ENCODE measurements at places on chromosomes 4 and X. TPM values are rescaled to one million over a fixed set of nuclear protein-coding genes. Genes with fewer than 3 reads are reported as not detected.

- no peak for ATAC-seq
Observed at GRCh38 chr4:148079961-148080360, 348.1 kb downstream of the ARHGAP10 start.

DNA sequence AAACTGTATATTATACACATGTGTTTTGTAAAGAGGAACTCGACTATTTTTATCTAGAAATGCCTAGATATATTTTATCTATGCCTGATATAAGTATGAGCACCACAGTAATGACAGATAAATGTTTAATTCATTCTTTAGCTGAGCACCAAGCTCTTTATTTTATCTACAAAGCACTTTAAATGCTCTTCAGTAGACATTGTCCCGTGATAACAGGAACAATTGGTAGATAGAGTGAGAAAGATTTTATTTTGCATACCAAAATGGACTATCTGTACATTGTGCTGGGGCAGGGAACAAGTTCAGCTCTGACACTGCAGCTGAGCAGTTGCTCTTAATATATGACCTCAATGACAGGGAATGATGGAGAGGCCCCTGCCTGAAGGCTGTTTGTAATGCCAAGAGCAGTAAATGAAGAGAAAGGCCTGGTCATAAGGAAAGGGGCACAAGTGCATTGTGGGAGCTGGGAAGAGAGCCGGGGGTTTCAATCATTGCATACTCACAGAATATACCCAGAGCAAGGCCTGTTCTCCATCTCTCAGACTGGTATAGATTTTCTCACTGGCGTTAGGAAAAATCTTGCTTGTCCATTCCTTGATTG is 57.3 kb downstream of the SEPTIN11 start:
- no peak for ATAC-seq

DNA sequence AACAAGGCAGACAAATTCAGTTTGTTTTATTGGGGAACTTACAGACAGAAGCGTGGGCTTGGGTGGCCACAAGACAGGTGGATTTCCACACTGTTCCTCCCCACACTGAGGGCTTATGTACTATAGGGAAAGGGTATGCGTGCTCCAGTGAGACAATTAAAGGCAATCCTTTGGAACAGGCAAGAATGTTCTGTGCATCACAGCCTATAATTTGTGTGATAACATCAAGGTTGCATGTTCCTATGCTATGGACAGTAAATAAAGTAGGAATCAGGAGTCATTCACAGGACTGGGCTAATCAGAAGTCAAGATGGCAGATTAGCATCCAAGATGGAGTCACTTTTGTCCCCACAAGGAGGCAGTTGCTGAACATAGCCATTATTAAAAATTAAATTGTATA is 84.6 kb upstream of the TRIM2 start:
- no peak for ATAC-seq

DNA sequence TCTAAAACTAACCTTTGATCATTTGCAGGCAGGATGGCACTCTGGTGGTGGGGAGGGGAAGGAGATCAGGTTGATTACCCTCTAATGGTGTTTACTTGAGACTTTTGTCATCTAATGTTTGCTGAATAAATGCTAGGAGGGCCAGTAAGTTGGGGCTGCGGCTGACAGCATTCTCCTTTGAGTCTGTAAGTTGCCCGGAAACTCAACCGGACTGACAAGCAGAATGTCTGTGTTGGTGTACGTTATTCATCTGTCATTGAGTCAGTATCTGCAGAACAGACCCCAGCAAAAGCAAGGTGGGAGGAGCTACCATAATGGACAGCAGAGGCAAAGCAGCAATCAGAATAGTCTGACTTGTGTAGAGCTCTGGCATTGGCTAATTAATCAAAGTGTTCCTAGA is 1210.6 kb upstream of the PABPC4L start:
- ATAC-seq, result no peak

GRCh38 chr4:37891260-37892159 is 626 bp downstream of the TBC1D1 start:
- peak; percentile 50 for ATAC-seq

- ATAC-seq, result no peak
Observed at GRCh38 chr4:129094347-129094746, 1.0 kb upstream of the SCLT1 start.

DNA sequence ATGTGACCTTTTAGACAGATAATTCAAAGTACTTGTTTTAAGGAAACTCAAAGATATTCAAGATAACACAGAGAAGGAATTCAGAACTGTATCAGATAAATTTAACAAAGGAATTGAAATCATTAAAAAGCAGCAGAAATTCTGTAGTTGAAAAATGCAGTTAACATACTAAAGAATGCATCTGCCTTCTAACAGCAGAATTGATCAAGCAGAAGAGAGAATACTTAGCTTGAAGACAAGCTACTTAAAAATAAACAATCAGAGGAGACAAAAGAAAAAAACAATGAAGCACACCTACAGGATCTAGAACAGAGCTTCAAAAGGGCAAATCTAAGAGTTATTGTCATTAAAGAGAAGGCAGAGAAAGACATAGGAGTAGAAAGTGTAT is 123.0 kb upstream of the TET2 start:
- no peak for ATAC-seq

DNA sequence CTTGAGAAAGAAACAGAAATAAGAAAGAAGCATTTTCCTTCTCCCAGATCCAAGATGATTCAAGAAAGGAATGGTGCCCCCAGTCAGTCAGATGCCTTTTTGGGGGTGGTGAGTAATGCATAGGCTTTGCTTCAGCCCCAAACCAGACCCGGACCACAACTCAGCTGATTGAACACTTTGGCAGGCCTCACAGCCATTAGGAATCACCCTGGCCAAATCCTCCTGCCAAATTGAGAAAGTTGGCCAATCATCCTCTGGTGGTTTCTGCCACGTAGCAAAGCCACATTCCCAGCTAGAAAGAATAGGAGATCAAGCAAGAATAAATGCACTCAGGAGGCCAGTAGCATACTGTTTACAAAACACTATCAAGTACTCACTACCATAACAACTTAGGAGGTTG is 33.7 kb downstream of the FRMD7 start:
- ATAC-seq, result no peak

DNA sequence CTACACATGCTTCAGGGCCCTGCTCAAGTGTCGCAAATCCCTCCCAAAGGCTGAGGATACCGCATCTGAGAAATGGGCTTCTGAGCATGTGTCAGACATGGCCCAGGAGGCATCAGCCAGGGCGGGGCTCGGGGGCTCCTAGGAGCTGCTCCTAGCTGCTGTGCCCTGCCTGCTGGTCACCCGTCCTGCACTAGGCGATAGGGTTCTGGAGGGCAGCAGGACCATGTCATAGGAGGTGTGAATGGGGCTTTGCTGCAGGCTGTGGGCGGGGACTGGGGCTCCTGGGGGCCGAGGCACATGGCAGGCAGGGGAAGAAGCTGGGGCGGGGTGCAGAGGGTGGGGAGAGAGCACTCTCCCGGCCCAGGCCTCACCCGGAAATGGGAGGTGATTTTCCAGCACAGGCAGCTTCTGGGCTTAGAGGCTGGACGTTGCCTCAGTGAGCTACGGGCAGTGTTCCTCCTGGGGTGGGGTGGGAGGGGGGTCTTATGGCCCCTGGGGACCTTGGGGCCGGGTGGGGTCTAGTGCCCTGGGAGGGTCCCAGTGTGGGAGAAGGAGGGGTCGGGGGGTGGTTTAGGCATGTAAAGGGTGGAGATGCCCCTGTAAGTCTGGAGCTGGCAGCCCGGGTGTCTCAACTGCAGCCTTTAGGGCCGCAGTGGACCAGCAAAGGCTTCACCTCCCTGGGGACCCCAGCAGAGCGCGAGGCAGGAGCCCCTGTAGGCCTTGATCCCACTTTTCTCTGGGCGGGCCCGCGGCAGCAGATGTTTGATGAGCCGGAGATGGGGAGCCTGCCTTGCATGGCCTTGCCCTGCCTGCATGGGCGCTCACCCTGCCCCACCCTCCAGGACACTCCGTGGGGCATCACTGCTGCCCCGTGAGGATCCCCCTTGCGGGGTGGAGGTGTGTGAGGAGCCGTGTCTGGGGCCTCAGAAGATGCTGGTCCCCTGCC is 98.6 kb upstream of the LRPAP1 start:
- ATAC-seq, result peak; percentile 87

- ATAC-seq, result no peak
Observed at GRCh38 chrX:101774340-101774739, 114.7 kb upstream of the ARMCX2 start.

DNA sequence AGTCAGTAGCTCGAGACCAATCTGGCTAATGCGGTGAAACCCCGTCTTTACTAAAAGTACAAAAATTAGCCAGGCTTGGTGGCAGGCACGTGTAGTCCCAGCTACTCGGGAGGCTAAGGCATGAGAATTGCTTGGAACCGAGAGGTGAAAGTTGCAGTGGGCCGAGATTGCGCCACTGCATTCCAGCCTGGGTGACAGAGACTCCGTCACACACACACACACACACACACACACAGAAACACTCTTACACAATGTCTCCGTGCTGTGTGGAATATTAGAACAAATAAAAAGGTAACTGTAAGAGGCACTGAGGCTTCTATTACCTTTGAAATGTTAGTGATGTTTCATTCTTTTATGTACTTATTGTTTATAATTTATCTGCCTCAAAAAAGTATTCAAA is 326.6 kb downstream of the GPAT3 start:
- ATAC-seq, result no peak

- no peak for ATAC-seq
Observed at GRCh38 chr4:94722748-94723147, 35.0 kb upstream of the BMPR1B start.

The UCP1 gene
- total RNA-seq, result not detected

The EMCN gene
- 0.11 TPM for total RNA-seq

The MAGEA8 gene
- total RNA-seq, result 0.13 TPM

The DDIT4L gene
- 2.6 TPM for total RNA-seq
